ENCODE measurements at places on chromosomes 5 and 9.

- DNase-seq: no peak
These were observed 41.3 kb upstream of the HAND1 start for GRCh38 chr5:154519359-154519758.

DNA sequence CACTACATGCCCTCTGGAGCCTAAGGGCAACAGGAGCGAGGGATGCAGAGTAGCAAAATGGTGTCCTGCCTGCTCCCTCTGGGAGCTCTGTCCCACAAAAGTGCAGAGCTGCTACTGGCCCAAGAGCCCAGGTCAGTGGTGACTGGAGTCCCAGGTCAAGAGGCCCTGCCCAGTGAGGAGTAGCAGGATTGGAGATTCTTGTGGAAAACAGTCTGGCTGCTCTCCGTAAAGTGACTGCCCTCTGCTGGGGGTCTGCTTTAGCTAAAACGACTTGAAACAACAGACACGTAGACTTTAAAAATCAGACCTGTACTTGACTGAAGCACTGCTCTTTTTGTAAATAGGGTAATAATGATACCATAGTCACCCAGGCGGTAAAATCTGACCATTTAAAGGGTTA, 917.0 kb downstream of the MAT2B start:
- no peak for DNase-seq

GRCh38 chr5:180338001-180338707, 15.0 kb downstream of the GFPT2 start:
- no peak for DNase-seq

- no peak for DNase-seq
These were observed 40.6 kb downstream of the SGCD start for GRCh38 chr5:156367597-156367996.

- no peak for DNase-seq
These were observed 451.1 kb downstream of the EBF1 start for GRCh38 chr5:158648631-158649030.

GRCh38 chr9:110926828-110927487, 111.3 kb downstream of the LPAR1 start:
- no peak for DNase-seq

GRCh38 chr9:109206670-109207069, 39.6 kb upstream of the FRRS1L start:
- no peak for DNase-seq

All from COLO829 (cell line).